Urinary bladder (tissue), 4 donors: ENCODE measurements at places on chromosomes 1 and 21. TPM values are rescaled to one million over a fixed set of nuclear protein-coding genes. Genes with fewer than 3 reads are reported as not detected.

The NBPF10 gene
- 4.7 TPM for total RNA-seq

- DNase-seq: no peak
These were observed 109.8 kb downstream of the KCNK2 start for GRCh38 chr1:215192306-215192705.

GRCh38 chr1:116906812-116907211 lies 2.9 kb upstream of the PTGFRN start:
- DNase-seq: no peak

The PLEKHG5 gene
- total RNA-seq: 9.9 TPM

The CELA3A gene
- not detected for total RNA-seq

GRCh38 chr1:54328066-54328636 lies 78.0 kb downstream of the SSBP3 start:
- DNase-seq: no peak

GRCh38 chr1:230982696-230983095 lies 3.8 kb downstream of the ARV1 start:
- DNase-seq: no peak

The DYNLT4 gene
- total RNA-seq: not detected
